Activated CD4-positive, CD25-positive, alpha-beta regulatory T cell treated with anti-CD3 and anti-CD28 coated beads, Interleukin-2, amount 50 U/mL, for 24 hours (primary cell): ENCODE measurements at places on chromosomes 7 and 10.

DNA sequence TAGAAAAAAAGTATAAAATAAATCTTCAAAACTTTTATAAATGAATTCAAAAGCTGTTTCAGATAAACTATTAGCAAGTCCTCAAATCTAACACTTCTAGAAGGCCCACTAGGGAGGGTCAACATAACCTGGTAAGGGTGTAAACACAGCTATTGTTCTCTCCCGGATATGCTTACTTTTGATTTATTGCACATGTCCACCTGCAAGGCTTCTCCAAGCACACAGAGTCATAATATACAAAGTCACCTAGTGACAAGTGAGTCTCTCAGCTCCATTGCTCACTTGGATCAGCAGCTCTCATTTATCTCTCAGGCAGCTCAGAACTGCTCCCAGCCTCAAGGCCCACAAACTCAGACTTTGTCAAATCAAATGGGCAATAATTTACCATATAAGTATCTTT is 44.0 kb upstream of the COL1A2 start:
- ATAC-seq = no peak

DNA sequence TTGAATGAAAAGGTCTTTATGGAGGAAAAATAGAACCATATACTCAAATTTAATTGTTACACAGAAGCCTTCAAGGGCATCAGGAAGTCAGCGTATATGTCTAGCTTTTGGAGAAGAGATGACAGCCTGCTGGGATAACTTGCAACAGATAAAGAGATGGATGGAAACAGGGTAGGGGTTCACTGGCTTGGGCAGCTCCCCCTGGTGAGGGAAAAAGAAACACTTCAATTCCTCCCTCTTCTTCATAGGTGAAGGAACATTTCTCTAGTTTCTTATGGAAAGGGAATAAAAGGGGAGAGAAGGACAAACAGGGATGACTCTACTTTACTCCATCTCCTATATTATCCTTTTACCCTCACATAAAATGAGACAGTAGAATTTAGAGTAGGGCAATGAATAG is 635.7 kb downstream of the PHTF2 start:
- ATAC-seq = no peak

DNA sequence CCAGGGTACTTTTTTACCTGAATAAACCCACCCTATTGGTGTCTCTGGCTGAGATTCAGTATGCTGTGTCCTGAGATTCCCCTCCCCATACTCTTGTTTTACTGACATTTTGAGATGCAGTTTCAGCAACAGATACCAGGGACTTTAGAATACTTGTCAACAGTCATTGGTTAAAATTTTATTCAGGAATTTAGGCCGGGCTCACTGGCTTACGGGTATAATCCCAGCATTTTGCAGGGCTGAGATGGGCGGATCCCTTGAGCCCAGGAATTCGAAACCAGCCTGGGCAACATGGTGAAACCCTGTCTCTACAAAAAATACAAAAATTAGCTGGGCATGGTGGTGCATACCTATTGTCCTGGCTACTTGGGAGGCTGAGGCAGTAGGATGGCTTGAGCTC is 90.0 kb upstream of the GATAD1 start:
- no peak for ATAC-seq

- no peak for ATAC-seq
These were observed 110.3 kb downstream of the C1GALT1 start for GRCh38 chr7:7292608-7293007.

DNA sequence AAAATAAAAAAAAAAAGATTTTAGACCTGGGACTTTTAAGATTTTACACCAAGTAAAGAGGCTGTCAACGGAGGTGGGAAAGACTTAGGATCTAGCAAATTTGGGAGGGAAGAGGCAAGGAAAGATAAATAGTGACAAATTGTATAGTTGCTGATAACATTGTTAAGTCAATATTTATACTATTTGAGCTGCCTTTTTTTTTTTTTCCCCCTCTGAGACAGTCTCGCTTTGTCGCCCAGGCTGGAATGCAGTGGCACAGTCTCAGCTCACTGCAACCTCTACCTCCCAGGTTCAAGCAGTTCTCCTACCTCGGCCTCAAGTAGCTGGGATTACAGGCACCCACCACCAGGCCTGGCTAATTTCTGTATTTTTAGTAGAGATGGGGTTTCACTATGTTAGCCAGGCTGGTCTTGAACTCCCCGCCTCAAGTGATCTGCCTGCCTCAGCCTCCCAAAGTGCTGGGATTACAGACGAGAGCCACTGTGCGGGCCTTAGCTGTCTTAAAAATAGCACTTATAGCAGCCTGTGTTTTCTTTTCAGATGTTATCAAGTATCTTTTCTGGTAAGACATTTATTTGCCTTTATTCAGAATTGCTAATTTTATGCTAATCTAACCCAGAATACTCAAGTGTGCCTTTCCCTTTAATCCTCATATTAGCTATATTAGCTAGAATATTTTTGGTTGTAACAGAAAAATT is 94.5 kb downstream of the MMRN2 start:
- no peak for ATAC-seq

DNA sequence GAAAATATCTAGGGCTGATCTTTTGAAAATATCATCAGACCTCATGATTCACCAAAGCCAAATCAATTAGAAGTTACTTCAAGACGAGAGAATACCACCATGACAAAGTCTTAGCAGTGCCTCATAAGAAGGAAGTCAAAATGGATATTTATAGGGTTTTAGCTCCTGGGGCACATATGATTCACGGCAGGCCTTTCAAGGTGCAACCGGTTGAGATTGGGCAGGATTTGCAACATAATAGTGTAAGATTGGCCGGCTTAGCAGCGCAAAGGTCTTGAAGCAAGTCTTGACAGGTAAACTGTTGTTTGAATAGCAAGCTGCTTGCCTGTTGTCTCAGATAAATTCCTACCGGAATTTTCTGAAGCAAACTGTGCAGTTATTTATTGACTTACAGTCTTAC is 17.5 kb downstream of the ADRB1 start:
- no peak for ATAC-seq

- ATAC-seq = no peak
These were observed 100.8 kb downstream of the ACTR3B start for GRCh38 chr7:152860310-152860709.

GRCh38 chr10:22341190-22341925 is 3.9 kb upstream of the SPAG6 start:
- ATAC-seq = no peak

DNA sequence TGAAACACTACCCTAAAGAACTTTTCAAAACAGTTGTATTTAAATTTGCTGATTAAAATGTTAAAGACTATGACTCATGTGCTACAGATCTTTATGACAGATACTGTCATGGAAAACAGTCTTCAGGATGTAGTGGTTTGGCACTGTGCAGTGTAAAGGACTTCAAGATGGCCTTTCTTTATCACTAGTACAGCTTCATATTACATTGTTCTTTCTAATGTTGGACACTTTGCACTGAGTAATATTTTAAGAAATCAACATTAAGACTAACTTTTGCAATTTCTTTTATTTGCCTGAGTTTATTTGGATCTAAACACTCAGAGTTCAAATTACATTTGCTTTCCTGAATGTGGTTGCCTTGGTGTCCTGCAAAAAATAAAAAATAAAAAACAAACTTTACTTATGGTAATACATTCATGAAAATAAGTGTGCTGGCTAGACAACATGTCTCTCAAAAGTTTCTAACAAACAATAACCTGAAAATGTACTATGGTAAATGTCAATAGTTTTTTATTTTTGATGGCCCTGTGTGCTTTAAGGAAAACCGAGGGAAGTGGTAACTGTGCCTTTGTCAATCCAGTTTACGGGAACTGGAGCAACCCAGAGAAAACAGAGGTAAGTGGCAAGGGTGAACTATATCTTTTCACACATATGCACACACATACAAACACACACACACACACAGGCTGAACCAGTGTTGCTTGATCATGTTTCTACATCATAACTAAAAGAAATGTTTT is 85.9 kb upstream of the PLXDC2 start:
- ATAC-seq = no peak

- ATAC-seq = no peak
These were observed 8.4 kb upstream of the CDK14 start for GRCh38 chr7:90587766-90588165.

DNA sequence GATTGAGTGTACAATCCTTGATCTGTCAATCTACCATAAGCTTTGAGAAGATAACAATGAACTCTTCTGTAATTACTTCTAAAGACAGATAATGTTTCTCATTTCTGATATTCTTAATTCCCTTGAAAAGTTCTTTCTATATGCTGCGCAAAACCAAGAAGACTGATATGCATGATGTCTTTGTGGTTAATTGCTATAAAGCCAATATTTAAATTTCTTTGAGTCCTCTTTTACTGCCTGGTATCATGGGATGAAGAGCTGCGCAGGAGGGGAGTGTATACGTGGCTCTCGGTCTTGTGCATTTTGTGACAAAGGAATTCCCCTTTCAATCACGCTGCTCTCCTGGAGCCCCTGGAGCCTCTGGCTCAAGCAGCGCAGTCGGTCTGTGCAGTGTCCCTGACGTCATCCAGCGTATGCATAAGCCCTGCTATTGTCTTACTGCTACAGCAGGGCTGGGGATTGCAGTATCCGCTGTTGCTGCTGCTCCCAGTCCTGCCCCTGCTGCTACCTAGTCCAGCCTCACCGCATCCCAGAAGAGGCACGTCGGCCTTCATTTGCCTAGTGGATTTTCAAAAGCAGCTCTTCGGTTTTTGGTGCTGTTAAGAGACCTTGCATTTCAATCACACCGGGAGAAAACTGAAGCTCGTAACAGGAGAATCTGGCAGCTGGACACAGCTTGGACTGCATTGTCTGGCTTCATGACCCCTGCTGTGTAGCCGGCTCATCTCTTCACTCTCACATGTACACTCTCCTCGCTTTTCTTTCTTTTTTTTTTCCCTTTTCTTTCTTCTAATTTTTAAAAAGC is 66.7 kb downstream of the ST7 start:
- no peak for ATAC-seq

GRCh38 chr10:83212632-83213334 is 926.5 kb upstream of the GHITM start:
- no peak for ATAC-seq

- ATAC-seq = no peak
These were observed 2.1 kb upstream of the GPRIN2 start for GRCh38 chr10:46558392-46559185.

GRCh38 chr7:15848362-15848761 is 161.9 kb upstream of the MEOX2 start:
- no peak for ATAC-seq

GRCh38 chr7:148049068-148049467 is 541.5 kb upstream of the C7orf33 start:
- ATAC-seq = no peak

GRCh38 chr7:76330673-76331072 is 28.1 kb downstream of the YWHAG start:
- no peak for ATAC-seq

DNA sequence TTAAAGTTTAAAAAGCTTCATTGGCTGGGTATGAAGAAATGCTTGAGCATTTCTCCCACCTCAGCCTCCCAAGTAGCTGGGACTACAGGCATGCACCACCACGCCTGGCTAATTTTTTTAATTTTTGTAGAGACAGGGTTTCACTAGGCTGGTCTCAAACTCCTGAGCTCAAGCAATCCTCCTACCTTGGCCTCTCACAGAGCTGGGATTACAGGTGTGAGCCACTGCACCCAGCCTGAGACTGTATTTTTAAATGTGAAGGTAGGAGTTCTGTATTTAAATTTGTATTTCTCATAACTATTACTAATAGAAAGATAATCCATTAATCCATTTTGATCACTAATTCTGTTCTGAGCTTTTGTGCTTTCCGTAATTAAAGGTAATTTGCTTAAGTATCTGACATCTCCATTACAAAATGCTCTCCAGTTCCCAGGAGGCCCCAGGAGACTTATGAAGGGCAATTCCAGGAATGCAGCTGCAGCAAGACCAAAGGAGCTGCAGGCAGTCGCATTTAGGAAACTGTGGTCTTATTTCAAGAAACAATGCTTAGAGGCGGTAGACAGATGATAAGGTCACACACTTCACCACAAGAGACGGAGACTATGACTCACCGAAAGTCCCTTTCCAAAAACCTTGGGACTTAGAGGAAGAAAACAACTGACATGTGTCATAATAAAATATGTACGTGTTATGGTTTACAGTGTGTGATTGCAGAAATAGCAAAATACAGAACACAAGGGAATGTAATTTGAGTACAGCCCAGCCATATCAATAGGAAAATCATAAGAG is 23.3 kb downstream of the YAE1 start:
- ATAC-seq = peak; percentile 79

DNA sequence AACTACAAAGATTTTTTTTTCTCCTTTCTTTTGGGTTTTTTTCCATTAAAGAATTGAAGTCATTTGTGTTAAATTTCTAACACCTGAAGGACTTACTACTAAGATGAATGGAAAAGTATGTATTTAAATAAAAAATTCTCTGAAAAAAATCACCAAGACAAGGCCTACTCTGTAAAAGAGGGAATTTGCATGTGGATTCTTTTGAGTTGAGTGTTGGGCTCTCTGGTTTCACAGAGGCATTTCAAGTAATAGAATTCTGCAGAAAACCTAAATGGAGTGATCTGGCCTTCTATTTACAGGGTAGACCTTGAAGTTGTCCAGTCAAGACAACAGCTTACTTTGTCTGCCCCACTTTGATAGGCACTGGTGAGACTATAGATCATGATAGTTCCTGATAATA is 4.1 kb downstream of the LRRC17 start:
- ATAC-seq = no peak

- ATAC-seq = peak; percentile 85
These were observed 346.6 kb upstream of the KLF6 start for GRCh38 chr10:4131407-4132215.

DNA sequence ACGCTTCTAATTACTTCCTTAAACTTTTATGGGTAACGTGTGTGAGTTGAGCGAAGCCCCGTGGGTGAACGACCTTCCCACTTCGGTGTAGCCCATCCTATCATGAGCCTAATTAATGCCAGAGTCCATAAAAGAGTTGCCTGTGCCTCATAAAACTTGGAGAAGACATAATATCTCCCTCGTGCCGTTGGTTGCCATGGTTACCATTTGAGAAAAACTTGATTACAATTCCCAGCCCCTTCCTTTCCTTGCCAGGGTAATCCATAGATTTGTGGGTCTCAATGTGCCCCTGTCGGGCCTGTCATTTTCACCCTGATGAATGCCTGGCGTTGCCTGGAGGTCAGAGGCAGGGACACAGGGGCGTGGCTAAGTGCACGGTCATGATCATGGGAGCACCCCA is 127.1 kb downstream of the GLRX3 start:
- no peak for ATAC-seq

- ATAC-seq = no peak
These were observed 1063.5 kb upstream of the LRRN3 start for GRCh38 chr7:110027385-110027784.

GRCh38 chr10:75230600-75231038 is 5.1 kb downstream of the COMTD1 start:
- ATAC-seq = peak; percentile 66

- no peak for ATAC-seq
These were observed 410.8 kb downstream of the MDFIC start for GRCh38 chr7:115332691-115333090.
